Stromal cell of bone marrow (primary cell): ENCODE measurements at places on chromosomes 13 and 19.

GRCh38 chr19:38655148-38655824 lies 7.8 kb downstream of the ACTN4 start:
- no peak for DNase-seq

DNA sequence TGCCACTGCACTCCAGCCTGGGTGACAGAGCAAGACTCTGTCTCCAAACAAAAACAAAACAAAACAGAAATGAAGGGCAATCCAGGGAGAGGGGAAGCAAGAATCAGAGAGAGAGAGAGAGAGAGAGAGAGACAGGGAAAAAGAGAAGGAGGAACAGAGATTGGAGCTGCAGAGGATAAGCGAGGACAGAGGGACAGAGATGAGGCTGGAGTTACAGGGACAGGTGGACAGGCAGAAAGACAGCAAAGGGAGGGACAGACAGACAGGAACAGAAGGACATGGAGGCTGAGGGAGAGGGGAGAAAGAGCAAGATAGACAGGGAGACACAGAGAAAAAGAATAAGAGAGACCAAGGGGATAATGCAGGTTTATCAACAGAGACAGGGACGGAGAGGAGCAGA lies 1.3 kb upstream of the CRX start:
- no peak for DNase-seq

DNA sequence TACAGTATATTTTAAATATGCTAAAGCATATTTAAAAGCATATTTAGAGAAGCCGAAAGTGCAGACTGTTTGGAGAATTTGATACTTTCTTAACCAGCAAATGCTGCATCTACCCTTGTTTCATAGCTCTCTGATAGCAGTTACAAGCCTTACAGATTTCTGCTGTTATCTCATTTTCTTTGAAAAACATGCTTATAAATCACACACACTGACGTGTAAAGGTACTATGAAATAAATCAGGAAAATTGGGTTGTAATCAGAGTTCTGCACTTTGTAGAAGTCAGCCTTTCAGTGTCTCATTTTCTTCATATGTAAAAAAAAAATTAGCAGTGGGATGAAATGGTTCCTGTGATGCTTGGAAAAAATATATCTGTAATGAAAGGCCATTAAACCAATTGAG lies 1432.4 kb upstream of the ATXN8OS start:
- no peak for DNase-seq

GRCh38 chr13:73508841-73509240 lies 450.0 kb downstream of the KLF5 start:
- no peak for DNase-seq

DNA sequence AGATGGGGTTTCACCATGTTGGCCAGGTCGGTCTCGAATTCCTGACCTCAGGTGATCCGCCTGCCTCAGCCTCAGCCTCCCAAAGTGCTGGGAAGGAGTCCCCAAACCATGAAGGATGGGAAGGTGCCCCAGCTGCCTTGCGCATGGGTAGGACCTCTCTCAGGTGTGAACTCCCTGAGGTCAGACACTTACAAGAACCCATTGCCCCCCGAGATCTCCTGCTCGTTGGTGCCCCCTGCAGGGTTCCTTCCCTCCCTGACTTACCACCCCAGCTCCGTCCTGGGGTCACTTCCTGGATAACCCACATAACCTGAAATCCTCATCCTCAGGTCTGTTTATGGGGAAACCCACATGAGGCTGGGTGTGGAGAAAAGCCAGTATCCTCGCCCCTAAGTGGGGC lies 41.7 kb downstream of the UNC13A start:
- DNase-seq, result no peak
